Right ventricle myocardium superior (tissue), 1 donor: ENCODE measurements at places on chromosomes 16 and 17.
A peak's percentile ranks its signal among the peaks of the same experiment; 100 is the strongest.

DNA sequence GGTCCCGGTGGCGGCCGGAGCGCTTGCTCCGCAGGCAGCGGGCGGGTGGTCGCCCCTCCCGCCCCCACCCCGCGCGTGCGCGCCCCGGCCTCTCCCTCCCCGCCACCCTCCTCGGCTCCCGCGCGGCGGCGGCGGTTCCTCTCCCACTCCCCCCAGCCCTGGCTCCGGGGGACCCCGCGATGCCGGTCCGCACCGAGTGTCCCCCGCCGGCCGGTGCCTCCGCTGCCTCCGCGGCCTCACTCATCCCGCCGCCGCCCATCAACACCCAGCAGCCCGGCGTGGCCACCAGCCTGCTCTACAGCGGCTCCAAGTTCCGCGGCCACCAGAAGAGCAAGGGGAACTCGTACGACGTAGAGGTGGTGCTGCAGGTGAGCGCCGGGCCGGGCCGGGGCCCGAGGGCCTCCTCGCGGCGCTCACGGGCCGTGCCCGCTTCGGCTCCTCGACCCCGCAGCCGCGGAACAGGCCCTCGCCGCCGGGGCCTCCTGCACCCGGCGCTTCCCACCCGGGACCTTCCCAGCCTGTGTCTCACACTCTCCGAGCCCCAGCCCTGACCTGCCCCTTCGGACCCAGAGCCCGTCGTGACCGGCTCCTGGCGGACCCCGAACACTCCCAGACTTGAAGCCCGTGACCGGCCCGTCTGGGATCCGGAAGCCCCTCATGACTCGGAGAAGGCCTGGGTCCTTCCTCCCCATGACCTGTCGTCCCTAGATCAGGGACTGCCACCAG, 490 bp downstream of the GID4 start:
- peak; percentile 48 for DNase-seq

DNA sequence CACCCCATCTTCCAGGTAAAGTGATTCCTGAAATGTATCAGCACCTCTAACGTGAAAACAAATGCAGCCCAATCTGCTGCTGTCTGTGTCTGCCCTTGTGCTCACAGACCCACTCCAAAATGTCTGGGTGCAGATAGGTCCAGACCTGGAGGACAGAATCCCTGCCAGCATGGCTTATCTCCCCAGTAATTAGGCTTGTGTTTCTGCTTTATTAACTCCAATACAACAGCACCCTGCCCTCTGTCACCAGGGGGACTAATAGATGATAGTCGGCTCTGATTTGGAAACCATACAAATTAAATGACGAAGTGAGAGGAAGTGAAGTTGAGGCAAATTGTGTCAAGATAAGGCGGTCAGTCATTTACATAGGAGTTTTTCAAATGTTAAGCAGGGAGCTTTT, 608.3 kb upstream of the SALL1 start:
- no peak for DNase-seq

- DNase-seq: no peak
These were observed 324.6 kb downstream of the C16orf95 start for GRCh38 chr16:86992587-86992986.

GRCh38 chr17:56290101-56290801, 137.0 kb downstream of the ANKFN1 start:
- no peak for DNase-seq

DNA sequence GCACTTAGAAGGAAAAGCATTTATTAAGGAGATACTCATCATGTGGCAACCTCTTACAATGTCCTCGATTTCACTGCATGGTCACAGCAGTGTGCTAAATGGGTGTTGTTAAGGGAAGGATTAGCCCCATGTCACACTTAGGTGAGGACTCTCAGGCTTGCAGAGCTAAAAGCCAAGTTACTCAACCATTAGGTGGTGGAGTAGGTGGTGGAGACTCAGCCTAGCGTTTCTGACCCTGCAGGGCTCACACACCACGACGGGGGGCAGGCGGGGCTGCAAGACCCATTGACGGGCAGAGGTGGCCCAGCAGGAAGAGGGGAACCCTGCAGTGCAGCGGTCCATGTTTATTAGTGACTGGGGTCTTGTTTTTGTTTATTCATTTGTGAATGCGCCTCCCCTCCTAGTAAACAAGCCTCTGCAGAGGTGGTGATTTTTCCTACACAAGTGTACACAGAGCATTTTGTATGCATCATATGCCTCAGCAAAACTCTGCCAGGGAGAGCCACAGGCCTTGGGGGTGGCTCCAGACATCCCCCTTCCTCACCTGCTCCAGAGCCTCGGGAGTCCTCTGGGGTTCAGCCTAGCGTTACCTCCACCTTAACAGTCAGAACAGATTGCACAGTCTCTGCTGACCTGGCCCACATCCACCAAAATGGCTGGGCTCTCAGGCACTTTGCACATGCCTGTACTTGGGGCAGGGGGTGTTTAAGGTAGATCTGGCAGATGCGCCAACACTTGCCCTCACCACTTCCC, 216.7 kb downstream of the C16orf95 start:
- no peak for DNase-seq

DNA sequence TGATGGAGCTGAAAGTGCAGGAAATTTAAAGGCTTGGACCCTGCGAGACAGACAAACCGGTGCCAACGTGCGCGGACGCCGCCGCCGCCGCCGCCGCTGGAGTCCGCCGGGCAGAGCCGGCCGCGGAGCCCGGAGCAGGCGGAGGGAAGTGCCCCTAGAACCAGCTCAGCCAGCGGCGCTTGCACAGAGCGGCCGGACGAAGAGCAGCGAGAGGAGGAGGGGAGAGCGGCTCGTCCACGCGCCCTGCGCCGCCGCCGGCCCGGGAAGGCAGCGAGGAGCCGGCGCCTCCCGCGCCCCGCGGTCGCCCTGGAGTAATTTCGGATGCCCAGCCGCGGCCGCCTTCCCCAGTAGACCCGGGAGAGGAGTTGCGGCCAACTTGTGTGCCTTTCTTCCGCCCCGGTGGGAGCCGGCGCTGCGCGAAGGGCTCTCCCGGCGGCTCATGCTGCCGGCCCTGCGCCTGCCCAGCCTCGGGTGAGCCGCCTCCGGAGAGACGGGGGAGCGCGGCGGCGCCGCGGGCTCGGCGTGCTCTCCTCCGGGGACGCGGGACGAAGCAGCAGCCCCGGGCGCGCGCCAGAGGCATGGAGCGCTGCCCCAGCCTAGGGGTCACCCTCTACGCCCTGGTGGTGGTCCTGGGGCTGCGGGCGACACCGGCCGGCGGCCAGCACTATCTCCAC, at the start of gene NOG:
Gene NOG (plus strand): TSS at position 54 of the 674 bp plus-strand sequence. CDS start 525 bp downstream, at position 579.
- peak; percentile 71 for DNase-seq

- peak; percentile 62 for DNase-seq
These were observed 21.1 kb downstream of the ANKRD40 start for GRCh38 chr17:50686494-50687199.

DNA sequence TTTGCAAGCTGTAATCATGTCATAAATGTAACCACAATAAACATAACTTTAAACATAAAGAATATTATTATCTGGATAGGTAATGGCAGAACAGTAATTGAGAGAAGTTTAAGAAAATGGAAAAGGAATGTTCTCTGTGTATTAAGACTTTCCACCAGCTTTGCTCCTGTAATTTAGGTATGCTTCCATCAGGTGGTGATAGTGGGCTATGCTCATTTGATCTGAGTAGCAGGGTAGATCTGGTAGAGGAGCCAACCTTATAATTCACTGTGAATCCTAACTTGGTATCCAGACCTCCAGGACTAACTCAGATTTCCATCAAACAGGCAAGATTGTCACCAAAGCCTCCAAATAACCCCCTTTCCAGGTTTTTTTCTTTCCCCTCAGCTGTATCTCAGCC, 137.9 kb upstream of the ZKSCAN2 start:
- no peak for DNase-seq

GRCh38 chr16:720990-721764, at the start of gene ANTKMT:
ANTKMT (plus strand) TSS chr16:721146; CDS start chr16:721275, 129 bp downstream.
- DNase-seq: peak; percentile 86

- peak; percentile 40 for DNase-seq
These were observed 339.9 kb downstream of the SEC14L1 start for GRCh38 chr17:77480509-77481215.

DNA sequence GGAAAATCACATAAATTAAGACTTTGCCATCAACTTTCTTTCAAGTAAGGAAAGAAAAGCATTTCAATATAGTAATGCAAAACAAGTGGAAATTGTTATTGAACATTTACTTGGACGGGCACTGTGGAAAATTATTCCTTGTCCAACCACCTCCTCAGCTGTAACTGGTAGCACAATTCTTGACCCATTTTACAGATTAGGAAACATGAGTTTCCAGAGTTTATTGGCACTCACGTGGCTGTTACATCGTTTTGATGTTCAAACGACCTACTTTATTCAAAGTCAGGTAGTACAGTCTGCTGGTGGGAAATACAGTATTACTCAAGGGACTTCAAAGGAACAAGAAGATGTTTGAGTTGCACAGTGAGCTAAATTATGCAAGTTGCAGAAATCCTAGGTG, 866 bp upstream of the PCTP start:
- no peak for DNase-seq

GRCh38 chr16:62253966-62254365, 217.7 kb upstream of the CDH8 start:
- no peak for DNase-seq
